Glomerular endothelial cell (primary cell): ENCODE measurements at places on chromosomes 13 and 19. TPM values are rescaled to one million over a fixed set of nuclear protein-coding genes. Genes with fewer than 3 reads are reported as not detected.

Gene CD177
- 0.06 and 1.0 TPM in 2 replicates for total RNA-seq

Gene ACOD1
- total RNA-seq, result not detected in 2 replicates

Gene KCNC3
- 0.64 TPM in 1 of 2 replicates, not detected in the other for total RNA-seq

Gene NKPD1
- total RNA-seq, result 0.29 TPM in 2 replicates

Gene FCAR
- total RNA-seq, result 1.1 TPM in 1 of 2 replicates, not detected in the other

Gene PPP6R1
- total RNA-seq, result 49.6 and 66.3 TPM in 2 replicates

Gene KPNA3
- total RNA-seq, result 36.7 and 42.7 TPM in 2 replicates

Gene ATP8B3
- total RNA-seq, result 1.5 and 5.1 TPM in 2 replicates

Gene COL4A1
- total RNA-seq, result 2,241 and 4,558 TPM in 2 replicates

Gene COX7A1
- 4.8 and 26.8 TPM in 2 replicates for total RNA-seq

Gene KIR3DL2
- not detected in 2 replicates for total RNA-seq

Gene ZSCAN4
- not detected in 2 replicates for total RNA-seq

Gene CGB7
- total RNA-seq, result not detected in 2 replicates

Gene MAB21L1
- not detected in 2 replicates for total RNA-seq

Gene ECSIT
- 24.9 and 25.3 TPM in 2 replicates for total RNA-seq

Gene GJA3
- total RNA-seq, result 0.39 and 0.47 TPM in 2 replicates

Gene KIR2DL3
- total RNA-seq, result not detected in 2 replicates

Gene NFIX
- total RNA-seq, result 4.9 and 5.0 TPM in 2 replicates

Gene ZNF709
- 0.58 and 1.7 TPM in 2 replicates for total RNA-seq

Gene SPPL2B
- 32.5 and 58.5 TPM in 2 replicates for total RNA-seq

Gene RASIP1
- 153 and 158 TPM in 2 replicates for total RNA-seq

Gene LILRB5
- not detected in 2 replicates for total RNA-seq
